ENCODE measurements at places on chromosomes 12 and 14. TPM values are rescaled to one million over a fixed set of nuclear protein-coding genes. Genes with fewer than 3 reads are reported as not detected.

- DNase-seq = no peak
These were observed 6.0 kb upstream of the PCNX1 start for GRCh38 chr14:70901269-70901668.

- no peak for DNase-seq
These were observed 591.0 kb upstream of the TMEM132C start for GRCh38 chr12:127675936-127676335.

DNA sequence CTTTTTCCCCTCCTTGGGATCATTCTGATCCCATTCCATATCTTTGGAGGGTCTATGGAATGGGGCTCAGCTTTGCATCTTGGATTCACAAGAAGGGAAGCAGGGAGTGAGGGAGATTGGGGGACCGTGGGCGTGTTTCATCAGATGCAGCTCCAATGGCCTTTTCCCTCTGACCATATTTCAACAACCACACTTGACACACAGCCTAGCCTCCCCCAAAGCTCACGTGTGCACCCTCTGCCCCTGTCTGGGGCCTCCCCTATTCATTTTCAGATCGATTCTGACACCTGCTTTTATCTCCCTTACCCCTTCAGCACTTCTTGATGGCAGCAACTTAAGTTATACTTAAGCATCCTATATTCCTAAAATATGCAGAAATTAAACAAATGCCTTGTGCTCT is 126.6 kb downstream of the CHST11 start:
- DNase-seq = no peak

GRCh38 chr12:104952816-104953215 is 5.3 kb downstream of the SLC41A2 start:
- no peak for DNase-seq

GRCh38 chr12:88952562-88952942 is 372.3 kb upstream of the KITLG start:
- peak; percentile 51 for DNase-seq

DNA sequence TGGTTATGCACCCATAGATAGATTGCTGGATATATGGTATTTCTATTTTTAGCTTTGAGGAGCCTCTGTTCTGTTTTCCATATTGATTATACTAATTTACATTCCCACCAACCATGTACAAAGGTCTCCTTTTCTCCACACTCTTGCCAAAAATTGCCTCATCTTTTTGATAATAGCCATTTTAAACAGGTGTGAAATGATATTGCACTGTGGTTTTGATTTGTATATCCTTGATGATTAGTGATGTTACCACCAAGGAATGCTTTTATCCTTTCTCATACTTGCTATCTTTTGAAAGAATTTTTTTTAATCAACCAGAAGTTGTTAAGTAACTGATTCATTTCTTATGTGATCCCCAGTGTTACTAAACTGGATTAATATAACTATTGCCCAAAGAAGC is 60.0 kb downstream of the BBS10 start:
- DNase-seq = no peak

GRCh38 chr12:122889761-122890520 is 6.0 kb downstream of the VPS37B start:
- DNase-seq = no peak

GRCh38 chr12:21502164-21502496 is 541 bp downstream of the GOLT1B start:
- no peak for DNase-seq

GRCh38 chr14:36021030-36021422 is 155.5 kb downstream of the PTCSC3 start:
- no peak for DNase-seq

DNA sequence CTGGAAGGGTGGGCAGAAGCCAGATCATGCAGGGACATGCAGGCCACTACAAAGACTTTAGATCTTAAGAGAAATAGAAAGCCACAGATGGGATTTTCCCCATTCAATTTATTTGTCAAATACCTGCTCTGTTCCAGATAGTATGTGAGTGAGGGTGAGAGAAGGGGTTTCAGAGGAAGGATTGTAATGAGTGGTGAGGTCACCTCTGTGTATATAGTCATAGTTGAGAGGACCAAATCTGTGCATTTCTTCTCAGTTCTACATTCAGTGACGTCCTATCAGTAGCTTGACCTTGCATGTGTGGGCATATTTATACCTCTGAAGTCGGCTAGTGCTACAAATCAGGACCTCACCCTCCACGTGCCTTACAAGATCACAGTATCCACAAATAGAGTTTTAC is 31.2 kb upstream of the RBM19 start:
- DNase-seq = no peak

GRCh38 chr12:6963791-6964413 is 6.6 kb downstream of the PHB2 start:
- no peak for DNase-seq

DNA sequence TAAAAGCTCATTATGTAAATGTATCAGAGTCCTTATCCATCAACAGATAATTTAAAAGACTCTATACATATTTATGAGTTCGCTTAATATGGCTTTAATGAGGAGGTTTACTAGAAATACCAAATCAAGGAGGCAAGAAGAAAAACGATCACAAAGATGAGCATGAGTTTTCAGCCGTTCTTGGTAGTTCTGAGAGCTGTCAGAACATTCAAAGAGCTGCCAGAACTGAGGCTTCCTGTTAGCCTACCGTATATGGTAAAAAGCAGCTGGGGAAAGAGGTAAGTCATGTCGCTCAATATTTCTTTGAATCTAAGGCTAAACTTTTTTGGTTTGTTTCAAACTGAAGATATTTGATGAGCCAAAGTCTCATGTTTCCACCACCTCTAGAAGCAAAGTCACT is 115.3 kb upstream of the PLXNC1 start:
- DNase-seq = no peak

GRCh38 chr14:21072031-21072473 is 1.9 kb downstream of the ARHGEF40 start:
- DNase-seq = no peak

VWF gene
- total RNA-seq = 535 TPM

SYNDIG1L gene
- not detected for total RNA-seq

AGAP2 gene
- total RNA-seq = 0.11 TPM

TULP3 gene
- total RNA-seq = 14.3 TPM

Data from pulmonary artery endothelial cell (primary cell).